Stimulated activated CD8-positive, alpha-beta memory T cell treated with anti-CD3 and anti-CD28 coated beads, Interleukin-4, amount 100 ng/mL, for 1 hour (primary cell): ENCODE measurements at places on chromosomes 5 and 9.

DNA sequence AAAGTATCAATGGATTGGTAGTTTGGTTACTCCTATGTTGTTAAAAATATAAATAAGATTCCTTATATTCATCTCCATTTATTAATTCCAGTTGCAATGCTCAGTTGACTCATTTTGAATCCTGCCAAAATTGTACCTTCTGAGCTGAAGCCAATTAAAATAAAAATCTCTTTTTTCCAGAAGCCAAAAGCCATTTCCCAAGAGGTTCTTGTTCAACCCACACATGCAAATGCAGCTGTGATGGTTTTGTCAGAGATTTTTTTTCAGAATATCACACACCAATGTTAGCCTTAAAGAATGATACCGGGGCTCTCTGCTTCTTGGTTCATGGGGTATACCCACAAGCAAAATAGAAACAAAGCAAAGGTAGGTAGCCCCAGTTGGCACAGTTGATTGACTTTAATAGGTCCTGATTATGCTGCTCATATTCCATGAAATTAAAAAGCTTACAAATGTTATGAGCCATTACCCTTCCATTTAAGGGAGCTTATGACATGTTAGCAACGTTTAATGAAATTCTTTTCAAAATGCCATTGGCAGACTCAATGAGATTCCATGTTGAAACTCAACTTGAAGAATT, 208.0 kb downstream of the SGCD start:
- DNase-seq: no peak

- DNase-seq: no peak
These were observed 59.5 kb downstream of the PTBP3 start for GRCh38 chr9:112273876-112274275.

DNA sequence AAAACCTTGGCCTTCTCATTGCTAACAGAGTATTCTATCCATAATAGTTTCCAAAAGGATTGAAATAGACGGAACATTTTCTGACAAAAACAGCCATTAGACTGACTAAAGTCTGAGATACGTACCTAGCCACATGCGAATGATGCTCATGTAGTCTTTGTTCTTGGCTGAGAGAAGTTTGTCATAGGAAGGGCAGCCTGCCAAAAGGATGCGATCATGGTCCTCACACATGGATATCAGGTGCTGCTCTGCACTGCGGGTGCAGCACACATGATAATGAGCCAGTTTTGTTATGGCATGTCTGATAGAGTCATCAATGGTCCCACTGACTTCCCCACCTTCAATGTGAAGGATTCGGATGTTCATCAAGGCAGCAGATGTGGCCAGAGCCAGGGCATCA, 12.3 kb downstream of the GNE start:
- no peak for DNase-seq

GRCh38 chr5:169182797-169183196, 118.1 kb downstream of the SLIT3 start:
- no peak for DNase-seq

- no peak for DNase-seq
These were observed 125.1 kb downstream of the ESM1 start for GRCh38 chr5:54860321-54860720.

- no peak for DNase-seq
These were observed 10.0 kb downstream of the DMXL1 start for GRCh38 chr5:119080936-119081335.

- no peak for DNase-seq
These were observed 747 bp upstream of the UNC5A start for GRCh38 chr5:176809544-176810080.

DNA sequence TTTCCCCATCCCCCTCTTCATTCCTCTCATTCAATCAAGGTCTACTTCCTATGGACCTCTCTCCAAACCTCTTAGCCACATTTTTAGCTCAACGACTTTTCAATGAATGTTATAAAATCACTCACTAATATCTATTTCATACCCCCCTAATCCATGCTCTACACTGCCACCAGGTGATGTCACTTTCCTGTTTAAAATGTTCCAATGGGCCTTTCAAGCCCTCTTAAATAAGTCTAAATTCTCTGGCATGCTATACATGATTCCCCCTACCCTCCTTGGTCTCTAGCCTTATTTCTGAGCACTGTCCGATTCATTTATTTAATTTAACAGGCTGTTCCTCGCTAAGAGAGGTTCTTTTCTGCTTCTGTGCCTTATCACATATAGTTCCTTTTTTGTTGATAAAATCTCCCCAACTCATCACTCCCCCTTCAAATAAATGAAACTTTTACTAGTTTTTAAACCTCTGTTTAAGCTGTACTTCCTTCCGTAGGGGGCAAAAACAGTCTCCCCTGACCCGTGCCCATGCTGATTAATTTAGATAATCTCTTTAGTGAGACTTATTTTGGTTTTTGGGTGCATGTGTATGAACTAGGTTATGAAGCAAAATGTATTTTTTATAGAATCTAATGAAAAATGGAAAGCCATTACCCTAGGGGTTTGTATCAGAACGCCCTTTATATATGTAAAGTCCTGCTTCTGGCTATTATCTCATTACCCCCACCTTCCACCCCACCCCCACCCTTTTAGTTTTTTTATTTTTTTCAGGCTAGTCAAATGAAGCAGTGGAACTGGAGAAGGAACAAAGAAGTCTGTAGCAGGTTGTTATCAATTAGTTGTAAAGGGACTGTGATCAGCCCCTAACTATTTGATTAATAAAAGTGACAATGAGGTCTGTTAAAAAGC, 9.0 kb downstream of the ABHD17B start:
- DNase-seq: no peak

DNA sequence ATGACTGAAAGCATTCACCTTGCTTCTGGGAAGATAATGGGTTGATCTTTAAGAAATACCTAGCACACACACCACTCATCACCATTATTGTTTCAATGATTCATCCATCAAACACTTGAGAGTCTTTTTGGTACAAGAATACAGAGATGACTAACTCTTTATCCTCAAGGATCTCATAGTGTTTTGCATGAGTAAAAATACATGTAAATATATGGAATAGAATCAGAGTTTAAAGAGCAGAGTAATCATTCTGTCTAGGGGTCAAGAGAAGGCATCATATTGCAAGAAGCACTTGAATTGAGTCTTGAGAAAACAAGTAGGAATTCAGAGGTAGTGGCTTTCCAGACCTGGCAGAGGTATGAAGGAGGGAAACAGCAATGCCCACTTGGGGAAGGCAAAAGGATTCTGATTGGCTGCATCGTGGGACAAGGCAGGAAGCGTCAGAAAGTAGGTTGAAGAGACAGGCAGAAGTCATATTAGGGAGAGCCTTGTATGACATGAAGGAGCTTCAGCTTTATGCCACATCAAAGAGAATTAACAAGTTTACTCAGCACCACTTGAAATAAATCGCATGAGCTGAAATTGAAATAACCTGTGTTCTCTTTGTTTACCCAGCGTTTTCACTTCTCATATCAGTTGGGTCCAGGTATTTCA, 542.5 kb downstream of the TLE1 start:
- no peak for DNase-seq

GRCh38 chr5:169706071-169706470, 69.0 kb downstream of the DOCK2 start:
- no peak for DNase-seq

- no peak for DNase-seq
These were observed 18.8 kb downstream of the NANS start for GRCh38 chr9:98075332-98075805.

DNA sequence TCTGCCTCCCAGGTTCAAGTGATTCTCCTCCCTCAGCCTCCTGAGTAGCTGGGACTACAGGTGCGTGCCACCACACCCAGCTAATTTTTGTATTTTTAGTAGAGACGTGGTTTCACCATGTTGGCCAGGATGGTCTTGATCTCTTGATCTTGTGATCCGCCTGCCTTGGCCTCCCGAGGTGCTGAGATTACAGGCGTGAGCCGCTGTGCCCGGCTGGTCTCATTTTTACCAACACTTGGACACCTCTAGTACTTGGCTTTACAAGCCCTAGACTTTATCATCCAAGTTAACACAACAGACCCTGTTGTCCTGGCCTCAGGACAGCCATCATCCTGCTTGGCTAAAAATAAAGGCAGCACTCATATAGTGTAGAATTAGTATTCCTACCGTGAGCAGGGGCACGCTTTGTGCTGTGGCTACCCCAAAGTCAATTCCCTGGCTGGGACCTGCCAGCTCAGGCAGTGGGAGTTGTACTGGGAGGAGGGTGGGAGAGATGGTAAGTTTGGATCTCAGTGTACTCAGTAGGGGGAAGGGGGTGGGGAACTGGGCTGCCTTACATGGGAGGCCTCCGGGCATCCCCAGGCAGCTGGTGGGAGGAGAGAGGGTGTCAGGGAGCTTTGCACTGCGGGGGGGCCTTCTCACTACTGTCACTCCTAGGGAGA, 6.6 kb downstream of the PDZD2 start:
- no peak for DNase-seq

DNA sequence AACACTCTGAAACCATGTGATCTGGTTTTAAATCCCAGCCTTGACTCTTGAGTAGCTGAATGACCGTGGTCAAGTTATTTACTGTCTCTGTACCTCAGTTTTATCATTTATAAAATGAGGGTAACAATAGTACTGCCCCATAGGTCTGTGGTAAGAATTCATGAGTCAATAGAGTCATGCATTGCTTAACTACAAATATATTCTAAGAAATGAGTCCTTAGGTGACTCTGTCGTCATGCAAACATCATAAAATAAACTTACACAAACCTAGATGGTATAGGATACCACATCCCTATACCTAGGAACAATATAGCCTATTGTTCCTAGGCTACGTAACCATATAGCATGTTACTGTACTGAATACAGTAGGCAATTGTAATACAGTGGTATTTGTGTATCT, 20.3 kb upstream of the ABCA1 start:
- no peak for DNase-seq

DNA sequence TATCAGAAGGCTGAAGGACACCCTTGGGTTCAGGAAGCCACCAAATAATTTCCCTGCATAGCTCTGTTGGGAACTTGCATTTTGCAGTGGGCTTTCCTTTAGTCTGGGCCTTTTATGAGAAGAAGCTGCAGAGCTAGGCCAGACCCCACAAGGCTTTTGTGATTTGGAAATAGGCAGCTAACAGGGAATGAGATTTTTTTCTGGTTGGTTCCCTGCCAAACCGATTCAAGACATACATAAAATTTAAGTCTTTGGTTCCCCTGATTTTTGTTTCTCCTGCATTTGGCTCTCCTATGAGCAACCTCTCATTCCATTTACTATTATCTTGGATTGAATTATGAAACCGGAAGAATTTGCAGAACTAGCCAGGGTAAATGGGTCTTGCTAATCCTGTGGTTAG, 81.5 kb upstream of the PTCH1 start:
- no peak for DNase-seq

DNA sequence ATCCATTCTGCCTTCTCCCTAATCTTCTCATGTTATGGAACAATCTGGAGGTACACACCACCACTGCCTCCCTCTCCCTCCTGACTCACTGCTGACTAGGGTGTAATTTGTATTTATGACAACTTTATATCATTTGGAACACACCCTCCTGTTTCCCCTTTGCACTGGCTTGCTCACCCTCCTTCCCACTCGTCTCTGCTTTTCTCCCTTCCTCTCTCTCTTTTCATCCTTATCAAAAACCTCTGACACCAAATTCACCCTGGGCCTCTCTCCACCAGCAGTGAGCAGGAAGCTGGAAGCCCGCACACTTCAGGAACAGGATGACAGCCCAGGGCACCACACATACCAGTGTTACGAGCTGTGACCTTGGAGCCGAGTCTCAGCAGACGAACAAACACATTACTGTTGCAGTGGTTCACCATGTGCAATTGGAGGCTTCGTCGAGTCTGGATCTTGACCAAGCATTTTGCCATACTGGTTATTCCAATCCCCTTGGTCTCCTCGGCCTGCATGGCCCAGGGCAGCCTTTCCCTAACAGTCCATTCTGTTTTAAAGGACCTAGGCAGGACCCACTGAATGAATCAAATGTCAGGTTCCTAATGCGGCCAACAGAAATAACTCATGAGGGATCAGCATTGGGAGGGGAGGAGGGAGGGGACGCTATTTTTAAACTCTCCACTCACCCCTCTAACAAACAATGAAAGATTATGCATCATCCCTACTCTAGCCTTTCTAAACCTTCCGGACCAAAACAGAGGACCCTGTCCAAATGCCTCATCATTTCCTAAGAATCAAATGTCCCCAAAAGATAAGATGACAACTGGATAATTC, 203.9 kb upstream of the RASEF start:
- DNase-seq: no peak

DNA sequence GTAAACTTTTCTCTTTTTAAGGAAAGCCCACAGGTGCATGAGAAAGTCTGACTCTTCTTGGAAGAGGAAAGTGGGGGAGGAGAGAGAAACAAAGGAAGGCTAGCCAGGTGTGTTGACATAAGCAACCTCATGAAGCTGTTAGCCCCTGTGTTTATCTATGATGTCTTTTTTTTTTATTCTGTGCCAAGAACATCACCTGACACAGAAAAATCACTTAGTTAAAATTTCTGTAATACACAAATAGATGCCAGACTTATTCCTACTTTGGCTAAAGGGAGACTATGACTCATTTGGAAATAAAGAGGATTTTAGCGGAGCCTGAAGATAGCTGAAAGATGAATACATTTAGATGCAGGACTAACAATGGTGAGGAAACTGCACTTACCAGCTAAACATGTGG, 58.3 kb downstream of the BAAT start:
- DNase-seq: no peak

- DNase-seq: no peak
These were observed 2.0 kb downstream of the ANAPC2 start for GRCh38 chr9:137186385-137186784.

GRCh38 chr9:84758817-84759216, 89.3 kb downstream of the NTRK2 start:
- no peak for DNase-seq

- DNase-seq: no peak
These were observed 76.0 kb upstream of the XPA start for GRCh38 chr9:97773091-97773490.

- DNase-seq: no peak
These were observed 223.5 kb upstream of the MEF2C start for GRCh38 chr5:89106480-89106879.

GRCh38 chr9:28892538-28892937, 1319.3 kb upstream of the C9orf72 start:
- DNase-seq: no peak

GRCh38 chr5:4405614-4406219, 734.4 kb upstream of the ADAMTS16 start:
- no peak for DNase-seq

GRCh38 chr5:168301593-168302390, 10.3 kb downstream of the WWC1 start:
- DNase-seq: no peak

GRCh38 chr5:142391058-142391845, 66.4 kb upstream of the SPRY4 start:
- no peak for DNase-seq

DNA sequence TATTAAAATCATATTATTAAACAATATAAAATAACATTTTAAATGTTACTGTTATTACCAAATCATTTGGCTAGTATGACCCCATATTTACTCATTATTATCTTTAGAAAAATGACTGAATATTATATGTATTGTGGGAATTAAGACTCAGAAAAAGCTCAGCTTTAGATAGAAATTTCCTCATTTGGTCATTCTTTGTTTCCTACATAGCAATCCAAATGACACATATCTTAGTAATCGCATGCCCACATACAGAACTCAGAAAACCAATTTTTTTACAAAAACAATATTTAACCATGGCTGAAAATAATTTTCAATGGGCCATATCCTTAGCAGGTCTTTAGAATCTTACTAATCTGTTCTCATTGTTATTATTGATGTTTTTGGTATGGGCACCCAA, 53.8 kb upstream of the TSLP start:
- no peak for DNase-seq

GRCh38 chr5:142825378-142826089, 55.4 kb downstream of the ARHGAP26 start:
- no peak for DNase-seq

- DNase-seq: no peak
These were observed 16.5 kb downstream of the GRXCR2 start for GRCh38 chr5:145856285-145856818.

GRCh38 chr5:66851306-66851705, 255.1 kb downstream of the MAST4 start:
- DNase-seq: no peak
